ENCODE measurements at places on chromosomes 2 and 18.

DNA sequence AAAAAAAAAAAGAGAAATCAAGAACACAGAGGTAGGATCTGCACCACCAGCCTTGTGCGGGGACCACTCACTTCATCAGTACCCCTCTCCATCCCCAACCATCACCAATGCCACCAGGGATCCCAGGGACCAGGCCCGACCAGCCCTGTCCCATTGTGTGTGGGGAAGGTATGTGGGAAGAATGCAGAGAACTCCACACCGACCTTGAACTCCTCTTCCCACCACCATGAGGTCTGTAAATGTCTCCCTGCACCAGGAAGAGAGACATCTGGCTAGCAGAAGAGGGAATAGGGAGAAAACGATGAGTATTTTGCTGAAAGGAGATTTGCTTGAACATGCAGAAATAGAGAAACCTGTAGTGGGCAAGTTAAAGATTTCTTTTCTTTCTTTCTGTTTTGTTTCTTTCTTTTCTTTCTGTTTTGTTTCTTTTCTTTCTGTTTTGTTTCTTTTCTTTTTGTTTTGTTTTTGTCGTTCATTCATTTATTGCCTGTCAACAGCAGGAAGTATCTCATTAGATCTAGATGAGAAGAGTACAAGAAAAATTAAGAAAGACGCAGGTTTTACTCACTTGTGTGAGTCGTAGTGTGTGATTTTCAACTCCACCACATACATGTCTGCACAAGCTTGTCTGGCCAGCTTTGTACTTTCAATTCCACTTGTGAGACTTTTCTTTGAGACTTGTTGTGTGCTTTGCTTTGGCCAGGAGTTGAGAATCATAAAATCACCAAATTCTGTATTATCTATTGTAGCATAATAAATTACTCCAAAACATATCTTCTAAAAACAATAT is 179.8 kb upstream of the HAAO start:
- no peak for DNase-seq

DNA sequence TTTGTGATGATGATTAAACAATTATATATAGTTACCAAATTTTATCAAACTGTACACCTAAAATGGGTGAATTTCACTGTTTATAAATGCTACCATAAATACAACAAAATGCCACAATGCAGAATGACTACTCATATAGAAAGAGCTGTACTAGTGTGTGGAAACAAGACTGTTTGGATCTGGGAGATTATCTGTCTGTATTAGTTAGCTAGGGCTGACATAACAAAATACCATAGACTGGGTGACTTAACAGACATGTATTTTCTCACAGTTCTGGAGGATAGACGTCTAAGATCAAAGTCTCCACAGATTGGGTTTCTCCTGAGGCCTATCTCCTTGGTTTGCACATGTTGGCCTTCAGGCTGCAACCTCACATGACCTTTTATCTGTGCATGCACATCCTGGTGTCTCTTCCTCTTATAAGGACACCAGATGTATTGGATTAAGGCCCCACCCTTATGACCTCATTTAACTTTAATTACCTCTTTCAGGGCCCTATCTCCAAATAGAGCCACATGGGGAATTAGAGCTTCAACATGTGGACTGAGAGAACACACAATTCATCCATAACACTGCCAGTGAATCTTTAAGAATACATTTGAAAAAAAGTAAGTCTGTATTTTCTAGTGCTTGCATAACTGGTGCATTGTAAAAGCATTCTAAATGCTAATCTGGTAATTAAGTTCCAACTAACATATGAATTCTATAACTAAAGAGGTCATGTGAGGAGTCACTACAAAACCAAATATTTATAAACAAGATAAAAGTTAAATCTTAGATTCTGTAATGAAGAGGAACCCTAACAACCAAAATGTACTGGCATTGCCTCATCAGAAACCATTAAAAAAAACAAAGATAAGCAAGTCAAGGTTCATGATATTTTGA is 699.6 kb downstream of the NYAP2 start:
- no peak for DNase-seq

DNA sequence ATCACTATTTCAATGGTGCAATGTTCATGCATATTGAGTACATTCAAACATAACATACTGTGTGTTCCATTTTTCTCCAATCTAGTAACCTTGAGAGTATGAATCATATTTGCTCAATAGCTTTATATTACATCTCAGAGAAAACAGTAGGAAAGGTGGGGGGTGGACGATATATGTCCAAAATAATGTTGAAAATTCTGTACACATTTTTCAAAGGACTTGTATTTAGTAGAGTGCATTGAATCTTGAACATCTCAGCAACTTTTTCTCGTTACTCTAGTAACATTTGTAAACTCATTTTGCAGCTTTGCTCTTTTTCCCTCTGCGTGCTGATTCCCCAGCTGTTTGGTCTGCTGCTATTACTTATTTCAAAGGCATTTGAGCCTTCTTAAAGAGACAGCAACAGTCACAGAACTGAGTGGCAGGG is 1487.0 kb downstream of the LRP1B start:
- DNase-seq, result no peak

DNA sequence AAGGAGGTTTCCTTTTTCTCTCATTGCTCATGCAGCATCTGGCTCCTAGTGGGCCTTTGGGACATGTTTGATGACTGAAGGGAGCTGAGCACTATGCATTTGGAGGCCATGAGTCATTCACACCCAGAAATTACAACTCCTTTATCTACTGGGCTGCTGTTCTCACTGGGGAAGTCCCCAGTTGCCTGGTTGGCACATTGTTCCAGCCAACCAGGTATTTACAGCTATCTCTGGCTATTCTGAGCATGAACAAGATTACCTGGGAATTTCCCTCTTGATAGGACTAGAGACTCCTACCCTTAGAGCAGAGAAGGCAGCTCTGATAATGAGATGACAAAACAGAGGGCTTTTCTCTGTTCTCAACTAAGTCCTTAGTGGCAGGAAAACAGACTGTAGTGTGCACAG is 206.5 kb downstream of the SETBP1 start:
- peak; percentile 13 for DNase-seq
